ENCODE measurements at places on chromosomes 11 and 22. TPM values are rescaled to one million over a fixed set of nuclear protein-coding genes. Genes with fewer than 3 reads are reported as not detected.

ESAM gene
- total RNA-seq, result 0.74 TPM

PDHX gene
- total RNA-seq, result 81.7 TPM

OR6T1 gene
- not detected for total RNA-seq

- no peak for DNase-seq
These were observed 226.8 kb downstream of the C11orf87 start for GRCh38 chr11:109648804-109649203.

DNA sequence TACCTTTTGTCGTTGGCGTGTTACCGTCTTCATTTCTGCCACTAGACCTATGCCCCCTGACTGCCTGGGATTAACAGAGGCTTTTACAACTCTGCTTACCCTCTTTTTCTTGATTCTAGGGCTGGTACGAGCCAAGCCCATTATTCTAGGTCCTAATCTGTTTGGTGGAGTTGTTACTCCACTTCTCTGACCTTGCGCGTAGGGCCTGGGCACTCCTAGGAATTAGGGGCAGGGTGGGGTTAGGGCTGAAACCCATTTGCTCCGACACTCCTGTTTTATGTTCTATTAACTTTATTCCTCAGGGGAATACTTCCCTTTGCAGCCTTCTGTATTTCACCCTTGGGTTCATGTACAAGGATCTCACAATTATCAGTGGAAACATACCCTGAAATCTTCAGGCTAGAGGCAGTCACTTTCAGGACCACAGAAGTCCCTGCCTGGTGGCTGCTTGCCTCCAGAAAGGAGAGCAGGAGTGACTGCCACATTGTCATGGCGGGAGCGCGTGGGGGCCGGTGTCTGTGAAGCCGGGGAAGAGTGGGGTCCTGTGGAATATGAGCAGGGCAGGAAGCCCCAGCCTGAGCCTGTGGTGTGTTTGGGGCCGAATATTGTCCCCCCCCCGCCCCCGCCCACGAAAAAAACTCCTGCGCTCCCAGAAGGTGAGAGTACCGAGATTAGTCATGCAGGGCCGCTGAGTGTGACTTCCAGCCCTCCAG lies 731 bp upstream of the SLC37A2 start:
- no peak for DNase-seq

DNA sequence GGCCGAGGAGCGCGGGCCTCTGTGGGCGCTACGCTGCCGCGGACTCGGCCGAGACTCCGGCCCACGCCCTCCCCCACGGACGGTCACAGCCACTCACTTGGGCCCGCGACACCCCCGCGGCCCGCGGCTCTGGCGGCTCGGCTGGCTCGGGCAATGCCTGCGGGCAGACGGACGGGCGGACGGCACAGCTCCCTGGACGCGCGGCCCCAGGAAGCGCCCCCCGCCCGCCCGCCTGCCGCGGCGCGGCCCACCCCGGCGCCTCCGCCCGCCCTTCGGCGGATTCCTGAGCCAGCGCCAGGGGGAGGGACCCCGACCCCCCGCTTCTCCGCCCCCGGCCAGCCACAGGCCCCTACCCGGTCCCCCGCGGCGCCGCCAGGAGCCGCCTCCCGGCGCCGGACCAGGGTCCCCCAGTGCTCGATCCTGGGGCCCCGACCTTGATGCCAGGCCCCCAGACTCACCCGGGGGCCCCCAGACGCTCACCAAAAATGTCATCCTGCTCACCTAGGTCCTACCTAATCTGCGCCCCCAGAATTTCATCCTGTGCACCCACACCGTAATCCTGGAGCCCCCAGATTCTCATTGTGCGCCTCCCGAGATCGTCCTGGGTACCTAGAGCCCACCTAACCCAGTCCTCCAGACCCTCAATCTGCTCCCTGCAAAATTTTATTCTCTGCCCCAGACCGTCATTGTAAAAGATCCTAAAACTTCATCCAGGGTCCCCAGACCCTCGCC lies at the start of gene EFEMP2:
EFEMP2 (minus strand) TSS at position 215 of the 732 bp plus-strand sequence. CDS start 446 bp downstream, outside the sequence.
- peak; percentile 23 for DNase-seq

DNA sequence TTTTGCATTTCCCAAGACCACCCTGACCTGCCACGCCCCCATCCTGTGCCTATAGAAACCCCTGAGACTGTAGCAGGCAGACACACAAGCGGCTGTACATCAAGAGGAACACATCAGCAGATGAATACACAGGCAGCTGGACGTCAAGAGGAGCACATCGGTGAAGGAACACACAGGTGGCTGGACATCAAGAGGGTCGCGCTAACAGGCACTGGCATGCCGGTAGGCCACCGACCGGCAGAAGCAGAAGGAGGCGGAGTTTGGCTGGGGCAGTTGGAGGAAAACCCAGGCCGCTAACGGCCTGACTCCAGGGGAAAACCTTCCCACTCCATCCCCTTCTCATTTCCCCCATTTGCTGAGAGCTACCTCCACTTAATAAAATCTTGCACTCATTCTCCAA lies 5.4 kb upstream of the IPO7 start:
- no peak for DNase-seq

DNA sequence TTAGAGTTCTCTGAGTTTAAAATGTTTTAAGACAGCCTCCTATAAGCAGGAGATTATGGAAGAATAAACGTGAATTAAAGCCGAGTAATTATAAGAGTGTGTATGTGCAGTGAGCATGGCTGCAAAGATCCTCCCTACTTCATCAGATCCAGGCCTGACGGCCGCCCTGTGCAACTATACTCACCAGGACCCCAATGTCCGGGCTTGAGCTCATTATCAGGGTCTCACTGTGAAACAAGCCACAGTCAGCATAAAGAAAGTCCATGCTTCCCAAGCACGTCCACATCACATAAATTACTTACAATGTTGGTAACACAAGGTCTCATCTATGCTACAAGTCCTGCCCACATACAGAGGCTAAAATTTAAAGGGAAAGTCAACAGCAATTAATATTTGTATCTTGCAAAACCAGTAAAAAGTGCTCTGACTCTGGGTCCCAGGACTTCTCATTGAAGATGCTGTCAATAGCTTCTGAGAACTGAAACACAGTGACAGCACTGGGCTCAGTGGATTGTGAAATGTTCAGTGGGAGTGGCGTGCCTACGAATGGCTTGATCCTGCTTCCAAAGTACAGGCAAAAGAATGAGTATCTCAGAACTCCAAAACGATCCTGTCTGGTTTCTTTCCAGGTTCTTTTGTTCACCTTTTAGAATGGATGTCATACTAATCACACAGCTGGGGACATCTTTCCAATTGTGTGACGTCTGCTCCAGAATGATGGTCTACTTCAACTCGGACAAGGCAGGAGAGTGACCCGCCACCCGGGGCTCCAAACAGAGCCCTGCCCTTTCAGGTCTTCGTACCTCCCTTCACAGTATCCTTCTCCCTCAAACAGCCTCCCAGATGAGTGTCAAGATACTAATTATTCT lies 72.1 kb upstream of the ARFGAP3 start:
- DNase-seq, result no peak

- no peak for DNase-seq
These were observed 18.9 kb downstream of the VSTM5 start for GRCh38 chr11:93831343-93832127.

DNA sequence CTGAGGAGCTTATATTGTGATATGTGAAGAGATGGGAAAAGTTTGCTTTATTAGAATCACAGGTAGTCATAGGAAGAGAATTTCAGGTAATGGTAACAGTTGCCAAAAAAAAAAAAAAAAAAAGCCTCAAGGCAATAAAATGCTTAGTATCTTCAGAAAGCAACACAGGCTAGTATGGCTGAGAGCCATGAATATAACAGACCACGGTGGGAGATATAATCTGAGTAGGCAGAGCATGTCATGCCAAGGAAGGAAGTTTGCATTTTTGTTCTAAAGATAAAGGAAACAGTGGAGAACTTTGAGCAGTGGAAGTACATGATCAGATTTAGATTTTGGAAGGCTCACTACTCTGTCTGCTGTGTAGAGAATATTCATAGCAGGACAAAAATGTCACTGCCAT lies 211.4 kb downstream of the ETS1 start:
- DNase-seq, result peak; percentile 58

DNA sequence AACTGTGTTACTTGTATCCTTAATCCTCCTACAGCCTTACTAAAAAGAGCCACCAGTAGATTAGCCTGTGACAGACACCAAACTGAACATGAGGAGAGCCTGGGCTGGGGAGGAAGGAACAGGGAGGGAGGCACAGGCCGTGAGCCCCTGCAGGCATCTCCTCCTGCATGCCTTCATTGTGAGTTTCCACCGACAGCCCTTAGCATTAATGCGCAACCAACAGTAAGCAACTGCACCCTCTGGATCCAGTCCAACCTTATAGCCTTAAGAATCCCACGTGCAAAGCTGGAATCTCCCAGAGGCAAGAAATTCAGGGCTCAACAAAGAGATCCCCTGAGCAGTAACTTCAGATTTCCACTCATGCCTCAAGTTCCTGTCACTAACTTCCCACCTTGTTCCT lies 84.6 kb downstream of the ETS1 start:
- peak; percentile 98 for DNase-seq

DNA sequence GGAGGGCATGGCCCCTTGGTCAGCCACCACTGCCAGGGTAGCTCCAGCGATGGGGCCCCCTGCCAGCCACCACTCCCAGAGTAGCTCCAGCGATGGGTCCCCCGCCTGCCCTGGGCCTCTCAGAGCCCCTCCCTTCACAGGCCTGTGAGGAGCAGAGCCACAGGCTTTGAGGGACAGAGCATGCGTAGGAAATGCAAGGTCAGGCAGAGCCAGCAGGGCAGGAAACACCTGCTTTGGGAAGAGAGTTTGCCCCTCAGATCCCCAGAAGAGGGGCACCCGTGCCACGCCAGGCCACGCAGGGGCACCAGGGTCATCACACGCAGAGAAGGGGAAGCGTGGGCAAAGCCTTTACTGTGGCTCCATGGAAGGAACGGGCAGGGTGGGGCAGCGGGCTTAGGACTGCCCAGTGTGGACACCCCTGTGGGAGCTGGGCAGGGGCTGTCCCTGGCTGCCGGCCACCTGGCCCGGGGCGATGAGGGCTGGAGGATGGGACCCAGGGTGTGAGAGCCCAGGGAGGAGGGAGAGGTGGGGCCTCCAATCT lies 477.8 kb downstream of the BRD1 start:
- no peak for DNase-seq

- DNase-seq, result peak; percentile 72
These were observed 70.1 kb upstream of the PICALM start for GRCh38 chr11:86138958-86139357.

GRCh38 chr11:8071616-8072581 lies 9.1 kb upstream of the TUB start:
- no peak for DNase-seq

DNA sequence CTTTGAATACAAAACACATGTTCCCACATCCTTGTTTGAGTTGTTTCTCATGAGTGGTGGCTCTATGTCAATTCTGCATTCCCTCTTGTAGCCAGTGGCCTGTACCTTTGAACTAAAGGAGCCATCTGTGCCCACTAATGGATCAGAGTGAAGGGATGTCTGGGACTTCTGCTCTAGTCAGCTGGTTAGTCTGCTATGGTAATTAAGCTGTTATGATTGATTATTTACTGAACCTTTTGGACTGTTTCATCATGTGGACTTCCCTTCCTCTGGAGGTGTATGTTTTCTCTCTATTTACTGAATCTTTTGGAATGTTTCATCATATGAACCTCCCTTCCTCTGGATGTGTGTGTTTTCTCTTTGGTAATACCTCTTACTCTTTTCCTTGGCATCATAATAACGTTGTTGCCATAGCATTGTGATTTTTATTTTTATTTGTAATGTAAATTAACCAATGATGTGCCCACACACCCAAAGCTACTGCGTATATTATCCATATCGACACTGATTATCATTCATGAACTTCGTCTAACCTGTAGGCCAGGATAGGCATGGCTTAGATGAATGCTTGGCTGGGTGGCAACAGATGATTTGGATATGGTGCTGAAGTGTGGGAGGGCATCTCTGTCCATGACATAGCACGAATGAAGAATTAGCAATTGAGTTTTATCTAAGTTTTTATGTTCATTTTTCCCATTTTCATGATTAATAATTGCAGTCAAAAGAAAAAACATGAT lies 112.3 kb upstream of the SORL1-AS1 start:
- DNase-seq, result no peak

DNA sequence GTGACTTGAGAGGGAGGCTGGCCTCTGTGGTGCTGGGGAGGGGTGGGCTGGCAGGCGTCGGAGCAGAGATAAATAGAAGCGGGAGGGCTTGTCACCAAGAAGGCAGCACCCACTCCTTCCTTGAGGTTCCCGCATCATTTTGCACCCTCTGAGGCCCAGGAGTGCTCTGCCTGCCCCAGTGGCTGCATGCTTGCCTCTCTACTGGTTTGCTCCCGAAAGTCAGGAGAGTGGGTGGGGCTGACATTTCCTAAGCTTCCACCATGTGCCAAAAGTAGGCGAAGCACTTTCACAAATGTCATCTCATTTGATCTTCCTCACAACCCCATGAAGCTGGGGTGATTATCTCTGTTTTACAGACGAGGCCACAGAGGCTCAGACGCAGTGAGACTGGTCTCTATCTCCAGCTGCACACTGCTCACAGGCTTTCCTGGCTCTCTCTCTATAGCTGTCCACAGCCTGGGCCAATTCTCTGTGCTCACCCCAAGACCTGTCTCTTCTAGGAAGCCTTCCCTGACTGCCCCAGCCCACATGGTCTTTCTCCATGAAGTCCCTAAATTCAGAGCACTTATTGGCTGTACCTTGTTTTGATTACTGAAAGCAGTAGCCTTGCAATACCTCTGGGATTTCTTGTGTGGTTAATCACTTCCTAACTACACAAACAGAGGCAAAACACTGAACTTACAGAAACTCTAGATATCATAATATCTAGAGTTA lies 2.6 kb upstream of the UCP3 start:
- no peak for DNase-seq

GRCh38 chr11:19243143-19243542 lies 2.4 kb upstream of the E2F8 start:
- no peak for DNase-seq

DNA sequence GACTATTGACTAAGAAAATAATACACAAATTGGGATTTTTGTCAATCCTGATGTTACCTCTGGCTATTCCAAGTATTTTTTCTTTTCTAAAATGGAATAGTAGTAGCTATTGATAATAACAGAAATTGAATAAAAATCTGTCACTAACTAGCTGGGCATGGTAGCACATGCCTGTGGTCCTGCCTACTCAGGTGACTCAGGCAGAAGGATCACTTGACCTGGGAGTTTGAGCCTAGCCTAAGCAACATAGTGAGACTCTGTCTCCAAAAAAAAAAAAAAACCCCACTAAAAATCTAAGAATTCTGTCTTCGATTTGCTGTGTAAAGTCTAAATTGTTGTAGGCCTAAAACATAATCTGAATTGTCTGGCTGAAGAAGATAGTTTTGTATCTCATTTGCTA lies 42.2 kb downstream of the FAM118A start:
- DNase-seq, result no peak

DNA sequence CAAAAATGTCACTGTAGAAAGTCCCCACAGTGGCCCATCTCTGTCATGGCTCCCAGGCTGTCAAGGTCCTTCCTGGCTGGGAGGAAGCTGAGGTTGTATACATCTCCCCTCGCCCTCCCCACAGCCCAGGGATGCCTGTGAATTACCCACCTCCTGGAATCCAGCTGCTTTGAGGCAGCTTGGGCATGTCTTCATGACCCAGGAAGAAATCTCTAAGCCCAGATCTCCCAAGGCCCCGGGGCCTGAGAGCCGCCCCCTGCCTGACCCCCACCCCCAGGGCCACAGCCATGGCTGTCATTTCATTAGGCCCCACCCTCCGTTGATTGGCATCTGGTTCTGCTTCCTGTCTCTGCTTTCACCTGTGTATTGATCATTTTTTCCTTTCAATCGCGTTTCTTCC lies 207.5 kb downstream of the TBC1D22A start:
- no peak for DNase-seq

GRCh38 chr22:21055880-21056319 lies 10.2 kb downstream of the LRRC74B start:
- DNase-seq, result no peak

Data from M059J (cell line).